Head of caudate nucleus (tissue), 42 donors: ENCODE measurements at places on chromosomes 3 and 15.

- peak; percentile 15 for DNase-seq
Measured at GRCh38 chr15:70152070-70152480, 54.4 kb upstream of the TLE3 start.

GRCh38 chr15:98957655-98958054 lies 49.9 kb downstream of the PGPEP1L start:
- DNase-seq = no peak

DNA sequence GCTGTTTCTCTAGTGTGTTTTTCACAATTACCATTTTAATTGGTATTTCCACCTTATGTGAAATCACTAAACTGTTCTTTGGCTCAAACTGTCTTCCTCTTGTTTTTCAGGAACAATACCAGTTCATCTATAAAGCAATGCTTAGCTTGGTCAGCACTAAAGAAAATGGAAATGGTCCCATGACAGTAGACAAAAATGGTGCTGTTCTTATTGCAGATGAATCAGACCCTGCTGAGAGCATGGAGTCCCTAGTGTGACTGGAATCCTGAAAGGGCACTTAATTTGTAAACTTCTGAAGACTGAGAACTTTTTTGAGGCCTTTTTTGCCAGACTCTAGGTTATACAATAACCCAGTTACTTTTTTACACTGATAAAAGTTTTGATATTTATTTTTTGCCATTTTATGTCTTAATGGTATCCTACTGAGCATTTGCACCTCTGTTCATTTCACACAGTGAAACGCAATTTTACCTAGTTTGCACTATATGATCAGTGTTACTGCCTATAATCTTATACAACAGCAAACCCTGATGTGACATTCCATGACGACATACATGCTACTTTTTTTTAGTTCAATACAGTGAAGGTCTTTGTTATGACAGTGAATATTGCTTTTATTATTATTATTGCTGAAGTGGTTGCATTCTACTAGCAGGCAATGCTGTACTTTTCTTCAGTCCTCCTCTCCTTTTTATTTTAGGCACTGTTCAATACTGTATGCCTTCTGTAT lies 80.1 kb downstream of the FEZF2 start:
- DNase-seq = no peak

DNA sequence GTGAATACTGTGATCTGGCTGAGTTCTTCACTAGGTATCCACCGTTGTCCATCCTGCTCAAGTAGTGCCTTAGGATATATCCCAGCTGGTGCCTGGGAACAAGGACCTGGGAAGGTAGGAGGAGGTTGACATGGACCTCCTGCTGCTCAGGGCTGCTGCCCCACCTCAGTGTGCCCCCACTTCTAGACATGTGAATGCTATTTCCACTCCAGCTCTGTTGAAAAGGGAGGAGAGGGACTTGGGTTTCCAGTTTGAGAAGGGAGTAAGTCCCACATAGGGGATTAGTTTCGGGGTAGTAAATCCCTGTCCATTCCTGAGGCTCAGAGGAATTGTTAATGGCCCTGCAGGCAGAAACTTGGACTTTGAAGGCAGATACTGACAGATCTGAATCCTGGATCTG lies 32.9 kb upstream of the ETV5 start:
- no peak for DNase-seq

DNA sequence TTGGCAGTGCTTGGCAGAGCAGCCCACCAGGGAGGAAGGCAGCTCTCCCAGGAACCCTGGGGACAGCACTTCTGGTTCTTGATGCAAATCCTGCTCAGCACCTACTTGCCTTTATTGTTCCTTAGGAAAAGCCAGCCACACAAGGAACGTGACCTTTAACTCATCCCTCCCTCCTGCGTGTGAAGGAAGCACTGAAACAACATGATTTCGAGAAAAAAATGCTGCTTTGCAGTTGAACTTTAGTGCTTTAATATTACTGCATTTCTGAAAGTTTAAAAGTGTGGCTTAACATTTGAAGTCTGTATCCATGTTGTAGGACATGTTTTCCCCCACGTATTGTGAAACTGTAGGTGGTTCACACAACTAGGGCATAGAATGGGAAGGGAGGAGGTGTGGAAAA lies 50.4 kb upstream of the CTNNB1 start:
- no peak for DNase-seq
